Ascending aorta (tissue), 2 donors: ENCODE measurements at places on chromosomes 5 and 9.

- DNase-seq, result no peak
Measured at GRCh38 chr5:174177976-174178605, 132.6 kb downstream of the NSG2 start.

GRCh38 chr5:115179394-115180164 lies 9.9 kb upstream of the TRIM36 start:
- DNase-seq, result no peak

DNA sequence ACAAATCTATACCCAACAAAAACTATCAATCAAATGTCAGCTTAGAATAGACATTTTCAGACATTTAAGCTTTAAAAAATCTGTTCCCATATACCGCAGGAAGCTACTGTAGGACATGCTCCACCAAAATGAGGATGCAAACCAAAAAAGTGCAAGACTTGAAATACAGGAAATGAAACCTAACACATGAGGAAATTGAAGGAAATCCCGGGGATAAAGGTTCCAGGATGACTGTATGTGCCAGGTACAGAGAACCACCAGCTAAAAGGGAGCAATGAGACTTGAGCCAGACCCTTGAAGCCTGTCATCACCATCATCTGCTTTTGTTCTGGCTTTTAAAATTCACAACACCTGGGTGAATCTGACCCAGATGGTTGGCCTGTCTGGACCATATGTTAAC lies 21.4 kb downstream of the DIAPH1 start:
- no peak for DNase-seq

DNA sequence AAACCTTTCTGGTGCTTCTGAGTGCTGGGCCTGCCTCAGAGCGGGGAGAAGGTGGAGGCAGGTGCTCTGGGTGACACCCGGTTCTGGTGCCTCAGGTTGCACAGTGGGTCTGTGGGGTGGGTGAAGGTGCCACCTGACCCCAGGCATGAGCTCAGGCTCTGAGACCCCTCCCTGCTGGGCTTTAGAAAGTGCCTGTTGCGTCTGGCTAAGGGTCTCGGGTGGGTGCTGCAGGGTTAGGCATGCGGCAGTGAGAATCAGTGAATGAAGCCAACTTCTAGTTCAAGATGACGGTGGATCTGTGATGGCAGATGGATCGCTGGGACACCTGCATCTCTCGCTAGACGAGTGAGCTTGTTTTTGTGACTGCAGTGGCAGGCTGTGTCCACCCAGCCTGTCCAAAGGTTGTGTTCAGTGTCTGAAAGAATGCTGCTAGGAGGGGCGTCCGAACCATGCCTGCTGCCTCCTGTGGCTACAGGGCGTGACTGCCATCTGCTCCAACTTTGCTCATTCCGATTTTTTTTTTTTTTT lies 5.0 kb downstream of the SQSTM1 start:
- no peak for DNase-seq

DNA sequence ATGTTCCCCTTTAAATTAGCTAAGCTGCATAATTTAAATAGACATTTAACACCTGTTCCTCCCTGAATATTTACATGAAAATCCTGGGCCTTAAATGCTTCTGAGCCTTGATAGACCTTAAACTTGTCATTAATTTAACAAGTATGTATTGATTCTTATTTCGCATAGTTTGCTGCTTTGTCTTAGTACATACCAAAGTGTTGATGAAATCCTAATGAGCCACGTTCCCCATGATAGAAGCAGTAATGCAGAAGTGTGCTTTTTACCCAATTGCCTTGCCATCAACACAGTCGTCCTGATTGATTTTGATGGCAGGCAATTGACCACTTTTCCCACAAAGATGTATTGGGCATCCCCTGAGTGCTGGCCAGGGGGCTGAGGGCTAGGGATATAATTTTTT lies 213.5 kb downstream of the SGCD start:
- DNase-seq, result no peak

GRCh38 chr5:137837491-137838394 lies 29.9 kb upstream of the MYOT start:
- DNase-seq, result no peak

DNA sequence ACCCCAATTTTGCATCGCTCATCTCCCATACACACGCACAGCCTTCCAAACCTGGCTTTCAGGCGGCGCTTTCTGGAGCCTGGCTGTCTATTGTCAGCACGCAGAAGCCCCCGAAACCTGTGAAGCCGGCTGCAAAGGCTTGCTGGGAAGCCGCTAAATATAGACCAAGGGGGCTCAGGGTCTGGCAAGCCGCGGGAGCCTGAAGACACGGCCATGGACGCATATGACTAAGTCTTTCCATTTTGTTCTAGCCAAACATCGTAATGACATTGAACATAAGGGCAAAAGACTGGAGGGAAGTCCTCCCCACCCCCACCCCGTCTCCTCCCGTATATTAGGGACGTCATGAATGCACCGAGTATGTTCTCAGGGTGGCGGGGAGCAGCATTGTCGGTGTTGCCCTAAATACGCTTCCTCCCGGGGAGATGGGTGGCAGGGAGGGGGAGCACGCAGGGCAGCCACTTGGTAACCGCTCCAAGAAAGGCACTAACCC lies 1.1 kb downstream of the CTNND2 start:
- no peak for DNase-seq

DNA sequence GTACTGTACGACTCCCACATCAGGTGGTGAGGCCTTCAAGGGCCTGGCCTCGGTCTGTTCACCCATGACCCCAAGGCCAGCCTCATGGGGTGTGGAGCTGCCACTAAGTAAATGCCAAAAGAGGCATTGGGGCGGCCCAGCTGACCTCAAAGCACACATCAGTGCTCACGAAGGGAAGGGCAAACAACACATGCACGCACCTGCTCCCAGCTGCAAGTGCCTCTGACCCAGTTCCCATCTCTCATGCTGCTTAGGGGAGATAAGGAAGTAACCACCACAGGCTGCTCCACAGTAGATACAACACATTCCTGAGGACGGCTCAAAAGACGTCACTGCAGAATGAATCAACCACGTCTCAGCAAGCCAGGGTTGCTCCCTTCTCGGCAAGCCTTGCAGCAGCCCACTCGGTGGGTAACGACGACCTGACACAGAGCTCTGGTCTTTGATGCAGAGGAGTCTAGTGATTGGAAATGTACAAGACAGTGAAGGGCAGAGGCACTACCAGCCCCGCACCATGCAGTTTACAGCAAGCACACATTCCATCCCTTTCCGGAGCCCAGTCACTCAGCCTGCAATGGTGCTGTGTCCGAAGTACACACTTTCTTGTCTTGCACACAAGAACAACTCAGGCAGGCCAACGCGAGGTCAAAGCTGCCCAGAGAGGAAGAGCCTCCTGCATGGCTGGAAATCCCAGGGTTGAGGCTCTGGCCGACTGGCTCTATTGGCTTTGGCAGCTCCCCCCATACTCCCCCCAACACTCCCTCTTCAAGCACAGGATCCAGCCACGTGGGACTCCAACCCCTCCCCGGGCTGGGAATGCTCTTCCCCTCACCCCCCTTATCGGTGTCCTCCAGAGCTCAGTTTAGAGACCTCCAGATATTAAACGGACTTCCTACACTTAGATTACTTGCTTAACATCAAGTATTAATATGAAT lies 31.8 kb downstream of the FABP6 start:
- no peak for DNase-seq

- no peak for DNase-seq
Measured at GRCh38 chr5:134509308-134510040, 16.0 kb upstream of the JADE2 start.

DNA sequence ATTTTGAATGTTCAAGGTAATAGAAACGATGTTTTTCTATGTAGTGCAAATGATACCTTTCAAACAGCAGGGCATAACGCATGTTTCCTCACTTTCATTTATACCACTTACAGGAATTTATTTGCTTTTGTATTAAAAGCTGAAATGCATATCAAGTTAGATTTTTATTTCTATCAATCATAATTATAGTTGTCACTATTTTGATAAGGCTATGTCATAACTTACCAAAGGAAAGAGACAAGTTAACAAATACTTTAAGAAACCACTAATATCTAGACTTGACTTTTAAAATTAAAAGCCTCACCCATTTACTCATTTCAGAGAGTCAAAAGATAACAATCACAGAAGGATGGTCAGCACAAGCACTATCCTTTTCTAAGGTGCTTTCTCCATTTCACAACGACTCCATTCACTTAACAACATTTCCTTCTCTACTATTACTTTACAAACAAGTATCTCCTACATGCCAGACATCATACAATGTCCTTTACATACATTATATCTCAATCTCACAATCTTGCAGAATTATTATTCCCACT lies 12.6 kb downstream of the ERP44 start:
- DNase-seq, result no peak

- DNase-seq, result no peak
Measured at GRCh38 chr5:90915393-90915792, 356.8 kb downstream of the ADGRV1 start.

- no peak for DNase-seq
Measured at GRCh38 chr5:53355316-53355715, 125.1 kb upstream of the FST start.

DNA sequence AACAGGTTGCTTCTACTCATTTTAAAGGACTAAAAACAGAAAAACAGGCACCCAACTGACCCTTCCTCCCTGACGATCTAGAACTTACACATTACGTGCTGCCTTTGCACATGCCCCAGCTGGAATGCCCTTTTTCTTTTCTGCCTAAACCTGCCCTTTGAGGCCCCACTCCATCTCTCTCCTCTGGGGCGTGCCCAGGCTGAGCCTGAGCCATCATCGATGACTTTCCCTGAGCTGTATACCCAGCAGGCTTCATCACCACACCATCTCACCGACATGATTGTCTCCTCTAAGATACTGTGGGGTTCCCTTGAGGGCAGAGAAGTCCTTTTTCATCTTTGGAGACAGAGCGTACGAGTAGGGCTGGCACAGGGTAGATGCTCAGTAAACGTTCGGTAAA lies 24.1 kb upstream of the GABBR2 start:
- no peak for DNase-seq

- no peak for DNase-seq
Measured at GRCh38 chr5:131329286-131329560, 65.4 kb downstream of the CDC42SE2 start.

- no peak for DNase-seq
Measured at GRCh38 chr5:30605693-30606268, 587.7 kb upstream of the CDH6 start.

DNA sequence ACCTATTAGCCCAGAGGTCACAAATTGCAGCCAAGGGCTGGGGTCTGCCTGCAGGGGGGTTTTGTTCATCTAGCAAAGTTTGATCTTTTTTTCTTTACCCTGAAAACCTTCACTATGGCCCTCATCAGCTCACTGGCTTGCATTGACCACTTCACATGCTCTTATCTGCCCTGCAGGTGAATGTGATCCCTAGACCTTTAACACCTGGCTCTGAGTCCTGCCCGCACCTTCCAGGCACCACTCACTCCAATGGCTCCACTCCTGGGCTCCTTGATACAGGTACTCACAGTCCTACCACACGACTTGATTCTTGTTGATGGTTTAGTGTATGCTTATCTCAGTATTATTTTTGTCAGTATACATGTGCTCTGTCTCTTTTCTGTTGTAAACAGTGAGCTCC lies 92.5 kb downstream of the FEM1C start:
- DNase-seq, result no peak
